Activated CD4-positive, alpha-beta T cell treated with anti-CD3 and anti-CD28 coated beads, Interleukin-2, amount 50 U/mL, for 24 hours (primary cell): ENCODE measurements at places on chromosomes 4 and X.
A peak's percentile ranks its signal among the peaks of the same experiment; 100 is the strongest.

DNA sequence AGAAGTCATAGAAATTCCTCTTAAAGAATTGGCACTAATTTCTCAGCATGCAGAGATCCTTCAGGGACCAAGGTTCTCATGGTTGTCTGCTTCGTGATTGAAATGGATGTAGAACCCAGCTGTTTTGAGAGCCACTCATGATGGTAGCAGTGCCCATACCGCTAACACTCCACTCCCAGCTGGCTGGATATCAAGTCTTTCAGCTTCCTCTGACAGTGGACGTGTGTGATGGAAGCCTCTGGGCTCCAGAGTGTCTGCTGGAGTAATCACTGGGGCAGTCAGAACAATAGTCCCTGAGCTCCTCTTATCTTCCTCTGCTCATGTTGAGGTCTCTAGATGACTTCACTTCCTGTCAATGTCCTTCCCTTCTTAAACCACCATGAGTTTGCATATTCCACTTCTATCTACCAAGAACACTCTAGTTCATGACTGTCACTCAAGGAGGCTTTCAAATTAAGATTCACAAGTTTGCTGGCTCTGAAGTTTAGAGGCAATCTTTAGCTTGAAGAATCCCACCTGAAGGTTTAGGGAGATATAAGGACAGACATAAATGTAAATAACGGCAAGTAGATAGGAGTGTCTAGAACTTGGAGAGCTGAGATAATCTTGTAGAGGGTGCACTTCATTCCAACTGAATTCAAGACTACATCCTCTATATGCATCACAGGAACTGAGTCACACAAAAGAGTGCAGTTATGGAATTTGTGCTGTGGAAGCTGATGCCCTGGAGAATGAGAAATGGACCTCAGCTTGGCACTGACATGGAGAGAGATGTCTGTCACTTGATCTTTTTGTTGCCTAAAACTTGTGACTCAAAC, 64.5 kb upstream of the WDR1 start:
- peak; percentile 11 for DNase-seq

DNA sequence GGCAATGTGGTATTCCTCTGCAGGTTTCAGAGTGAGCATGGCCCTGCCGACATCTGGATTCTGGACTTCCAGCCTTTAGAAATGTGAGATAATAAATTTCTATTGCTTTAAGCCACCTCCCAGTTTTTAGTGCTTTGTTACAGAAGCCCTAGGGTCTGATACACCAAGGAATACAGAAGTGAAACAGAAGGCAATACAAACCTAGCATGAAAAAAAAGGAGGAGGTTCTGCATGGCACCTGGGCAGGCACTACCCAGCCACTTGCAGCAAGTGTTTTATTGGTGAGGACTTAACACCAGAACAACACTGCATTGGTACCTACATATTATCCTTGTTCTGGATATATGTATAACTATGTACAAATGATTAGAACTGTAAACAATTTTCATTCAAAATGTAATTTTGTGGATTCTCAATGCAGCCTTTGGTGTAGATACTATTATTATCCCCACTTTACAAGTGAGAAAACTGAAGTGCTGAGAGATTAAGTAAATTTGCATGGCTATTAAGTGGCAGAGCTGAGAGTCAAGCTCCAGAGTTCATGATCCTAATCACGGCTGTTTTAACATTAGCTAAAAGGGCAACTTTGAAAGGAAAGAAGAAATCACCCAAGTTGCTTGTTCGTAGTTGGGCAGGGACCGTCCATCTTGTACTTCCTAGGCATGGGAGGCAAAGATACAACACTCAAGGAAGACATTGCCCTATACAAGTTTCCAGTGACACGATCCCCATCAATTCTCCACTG, 71.8 kb downstream of the IL21 start:
- DNase-seq, result no peak

DNA sequence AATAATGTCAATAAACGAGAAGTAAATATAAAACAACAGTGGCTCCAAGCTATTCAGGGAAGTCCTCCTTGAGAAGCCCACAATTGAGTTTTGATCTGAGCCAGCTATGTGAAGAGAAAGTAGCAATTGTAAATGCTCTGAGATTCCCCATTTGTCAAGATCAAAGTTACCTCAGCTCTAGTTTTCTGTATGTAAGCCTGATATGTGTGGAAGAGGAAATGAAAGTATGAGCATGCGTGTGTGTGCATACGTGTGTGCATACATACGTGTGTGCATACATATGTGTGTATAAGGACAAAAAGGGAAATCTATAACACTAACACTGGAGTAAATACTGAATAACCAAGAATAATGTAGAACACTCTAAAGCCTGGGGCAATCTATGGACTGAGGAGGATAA, 130.3 kb downstream of the SCFD2 start:
- DNase-seq, result no peak

DNA sequence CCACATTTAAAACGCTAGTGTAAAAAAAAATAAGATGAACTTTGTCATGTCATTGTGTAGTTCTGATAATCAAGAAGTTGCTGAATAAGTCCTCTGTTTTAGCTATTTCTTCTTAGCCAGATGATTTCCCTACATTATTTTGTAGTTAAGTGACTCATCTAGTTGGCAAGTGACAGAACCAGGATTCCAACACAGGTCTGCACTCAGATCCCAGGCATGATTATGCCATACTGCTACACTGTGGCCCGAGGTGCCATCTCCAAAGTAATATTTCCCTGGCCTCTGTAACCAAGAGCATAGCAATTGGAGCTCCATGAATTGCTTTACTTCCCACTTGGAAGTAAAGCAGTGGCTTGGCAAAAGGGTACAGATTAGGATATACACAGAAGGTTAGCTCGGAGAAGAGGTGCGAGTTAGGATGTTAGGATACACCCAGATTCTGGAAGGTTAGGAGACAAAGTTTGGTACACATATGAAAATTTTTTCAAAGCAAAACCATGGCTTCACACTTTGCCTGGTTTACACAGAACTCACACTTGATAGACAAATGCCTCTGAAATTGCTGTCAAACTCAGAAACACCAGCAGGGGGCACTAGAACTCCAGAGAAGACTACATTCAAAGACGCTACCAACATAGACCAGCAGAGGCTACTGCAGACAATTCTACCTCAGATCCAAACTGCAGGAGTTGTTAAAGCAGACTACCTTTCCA, 41.4 kb downstream of the SRPX2 start:
- peak; percentile 26 for DNase-seq

DNA sequence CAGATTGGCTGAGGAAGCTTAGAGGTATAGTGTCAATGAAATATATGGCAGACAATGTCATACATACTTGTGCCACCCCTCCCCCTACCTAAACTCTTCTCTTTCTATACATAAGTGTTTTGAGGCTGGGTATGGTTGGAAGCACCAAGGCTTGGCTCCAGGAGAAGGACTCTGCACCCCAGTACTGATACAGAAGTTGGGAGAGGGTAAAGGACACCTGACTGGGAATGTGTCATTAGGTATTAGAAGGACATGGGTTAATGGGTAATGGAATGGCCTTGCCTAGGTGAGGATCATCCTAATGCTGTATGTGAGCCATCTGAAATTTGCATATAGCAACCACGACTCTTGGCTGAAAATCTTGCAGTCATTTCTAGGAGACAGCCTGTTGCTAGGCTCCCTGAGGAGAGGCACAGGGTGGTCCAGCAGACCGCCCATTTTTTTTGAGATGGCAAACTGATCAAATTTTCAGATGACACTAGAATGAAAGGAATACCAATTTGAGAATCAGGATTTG, 26.8 kb upstream of the AP1S2 start:
- no peak for DNase-seq

DNA sequence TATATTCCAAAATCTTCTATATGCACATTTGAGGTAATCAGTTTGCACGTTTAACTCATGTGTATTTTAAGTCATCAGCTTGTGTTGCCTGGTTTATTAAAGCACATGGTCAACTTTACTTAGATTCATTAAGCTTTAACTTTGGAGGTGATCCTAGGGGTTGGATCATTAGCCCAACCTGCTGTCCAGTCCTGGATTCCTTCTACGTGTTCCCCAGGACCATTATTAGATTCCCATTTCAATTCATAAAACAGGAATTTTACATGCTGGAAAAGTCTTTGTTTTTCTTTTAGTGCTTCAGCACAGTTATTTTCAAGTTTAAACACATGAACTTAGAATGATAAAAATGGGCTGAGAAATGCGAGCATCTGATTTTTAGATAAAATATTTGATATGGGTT, 132.5 kb downstream of the SORBS2 start:
- no peak for DNase-seq

DNA sequence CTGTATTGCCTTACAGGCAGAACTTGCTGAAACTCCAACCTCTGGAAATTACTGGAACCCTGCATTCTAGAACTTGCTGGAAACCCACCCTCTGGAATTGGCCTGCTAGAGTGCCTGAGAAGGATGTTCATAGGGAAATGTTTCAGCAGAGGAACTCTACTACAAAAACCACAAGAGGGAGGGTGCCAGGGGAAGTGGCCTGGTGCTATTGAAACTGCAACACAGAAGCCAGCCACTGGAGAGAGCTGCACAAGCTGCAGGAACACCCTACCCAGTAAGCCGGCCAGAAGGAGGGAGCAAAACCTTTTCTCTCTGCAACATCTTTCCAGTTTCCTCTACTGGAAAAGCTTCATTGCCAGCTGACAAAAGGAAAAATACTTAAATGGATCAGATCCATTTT, 2.5 kb upstream of the BRWD3 start:
- no peak for DNase-seq

DNA sequence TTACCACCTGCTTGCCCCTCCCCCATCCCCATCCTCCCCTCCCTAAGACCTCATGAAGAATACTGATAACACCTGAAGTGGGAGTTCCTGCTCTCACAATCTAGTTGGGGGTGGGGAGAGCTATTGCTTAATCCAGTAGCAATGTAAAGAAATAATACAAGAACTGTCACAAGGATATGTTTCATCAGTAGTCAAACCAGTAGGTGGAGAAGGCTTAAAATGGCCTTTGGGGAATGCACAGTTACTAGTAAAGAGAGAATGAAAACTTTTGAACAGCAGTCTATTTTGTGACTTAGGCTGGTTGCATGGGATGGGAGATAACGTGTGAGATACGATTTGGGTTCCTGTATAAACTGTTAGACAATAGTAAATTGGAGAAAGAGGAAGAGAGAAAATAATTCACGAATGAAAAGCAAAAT, 6.0 kb downstream of the GALNT7 start:
- no peak for DNase-seq

DNA sequence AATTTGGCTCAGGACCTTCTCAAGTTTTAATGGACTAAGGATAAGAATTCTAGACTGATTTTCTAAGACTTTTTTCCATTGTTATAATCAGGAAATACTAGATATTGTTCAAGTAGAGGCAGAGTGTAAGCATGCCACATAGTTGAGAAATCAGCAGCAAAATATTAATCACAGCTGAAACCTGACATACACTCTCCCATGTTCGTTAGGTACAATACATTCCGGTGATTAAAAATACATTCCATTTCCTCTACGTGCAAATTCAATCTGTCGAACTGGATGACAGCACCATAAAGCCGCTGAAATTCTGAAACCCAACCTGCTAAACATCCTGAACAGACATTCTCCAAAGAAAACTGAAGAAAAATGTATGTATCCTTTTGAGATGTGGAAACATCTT, 587.6 kb upstream of the DIPK2B start:
- DNase-seq, result no peak

GRCh38 chr4:20283039-20283438, 31.3 kb downstream of the SLIT2 start:
- no peak for DNase-seq

DNA sequence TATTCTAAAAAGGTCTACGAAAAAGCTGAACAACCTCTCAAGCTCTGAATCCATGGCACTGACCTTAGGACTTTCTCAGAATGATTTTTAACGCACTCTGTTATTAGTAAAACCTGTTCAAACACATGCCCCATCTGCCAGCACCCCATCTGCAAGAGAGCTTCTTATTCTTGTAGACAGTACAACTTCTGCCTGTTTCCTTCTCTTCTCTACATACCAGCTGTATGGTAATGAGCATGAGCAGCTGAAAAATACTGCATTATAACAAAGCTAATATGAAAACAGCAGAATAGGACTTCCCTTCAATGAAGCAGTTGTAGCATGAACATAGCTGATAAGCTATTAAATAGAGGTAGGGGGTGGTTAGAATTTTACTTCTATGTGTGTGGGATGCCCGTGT, 167.9 kb downstream of the FBXW7 start:
- no peak for DNase-seq

GRCh38 chr4:179595671-179596410, 2153.6 kb upstream of the AGA start:
- DNase-seq, result no peak

GRCh38 chr4:40395166-40395900, 60.2 kb downstream of the CHRNA9 start:
- no peak for DNase-seq

DNA sequence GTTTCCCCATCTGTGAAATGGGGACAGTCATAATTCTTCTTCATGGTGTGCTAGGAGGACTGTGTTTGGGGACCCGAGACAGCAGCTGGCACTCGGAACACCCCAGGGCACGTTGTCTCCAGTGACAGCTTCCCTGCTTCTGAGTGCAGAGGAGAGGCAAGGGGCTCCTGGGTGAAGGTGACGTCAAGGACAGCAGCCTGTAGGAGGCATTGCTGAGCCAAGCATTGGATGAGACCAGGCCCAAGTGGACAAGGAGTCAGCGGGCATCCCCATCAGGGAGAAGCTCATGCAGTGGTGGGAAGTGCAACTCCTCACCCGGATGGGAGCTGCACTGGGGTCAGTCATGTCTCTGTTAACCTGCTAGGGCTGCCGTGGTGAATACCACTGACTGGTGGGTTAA, 46.1 kb downstream of the EVC start:
- no peak for DNase-seq

DNA sequence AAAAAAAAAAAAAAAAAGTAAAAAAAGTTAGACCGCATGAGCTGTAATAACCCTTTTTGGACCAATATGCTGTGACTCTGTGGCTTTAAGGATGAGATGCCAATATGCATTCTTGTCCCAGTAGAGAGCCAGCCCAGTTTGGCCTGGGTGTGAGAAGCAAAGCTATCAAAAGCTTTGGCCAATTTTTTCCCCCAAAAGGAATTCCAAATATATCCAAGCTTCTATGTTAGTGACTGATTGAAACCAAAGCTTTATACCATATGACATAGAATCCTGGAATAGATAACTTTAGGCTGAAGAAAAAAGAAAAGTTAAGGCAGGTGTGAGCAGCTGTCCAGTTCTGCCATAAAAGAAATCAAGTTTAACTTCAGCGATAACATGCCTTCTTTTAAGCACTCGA, 30.5 kb upstream of the RBPJ start:
- DNase-seq, result no peak

DNA sequence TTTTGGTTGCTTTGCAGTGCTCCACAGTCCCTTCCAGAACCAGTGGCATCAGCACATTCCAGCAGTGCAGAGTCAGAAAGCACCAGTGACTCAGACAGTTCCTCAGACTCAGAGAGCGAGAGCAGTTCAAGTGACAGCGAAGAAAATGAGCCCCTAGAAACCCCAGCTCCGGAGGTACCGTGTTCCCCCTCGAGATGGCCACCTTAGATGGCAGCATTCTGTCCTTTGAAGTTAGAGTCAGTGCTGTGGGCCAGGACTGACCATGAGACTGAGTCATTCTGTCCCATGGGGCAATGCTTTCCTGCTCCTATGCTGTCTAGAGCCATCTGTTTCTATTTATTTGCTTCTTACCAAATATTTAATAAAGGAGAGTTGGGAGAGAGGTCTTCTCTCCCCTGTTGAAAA, 112.3 kb downstream of the KLHL8 start:
- DNase-seq, result no peak

- DNase-seq, result no peak
Measured at GRCh38 chr4:37760840-37761239, 65.6 kb upstream of the PGM2 start.

GRCh38 chr4:5460106-5460801, 248.1 kb downstream of the EVC2 start:
- no peak for DNase-seq
